ENCODE measurements at places on chromosomes 16 and 17.

GRCh38 chr16:27838536-27839175 is 224.9 kb downstream of the GSG1L start:
- no peak for DNase-seq

DNA sequence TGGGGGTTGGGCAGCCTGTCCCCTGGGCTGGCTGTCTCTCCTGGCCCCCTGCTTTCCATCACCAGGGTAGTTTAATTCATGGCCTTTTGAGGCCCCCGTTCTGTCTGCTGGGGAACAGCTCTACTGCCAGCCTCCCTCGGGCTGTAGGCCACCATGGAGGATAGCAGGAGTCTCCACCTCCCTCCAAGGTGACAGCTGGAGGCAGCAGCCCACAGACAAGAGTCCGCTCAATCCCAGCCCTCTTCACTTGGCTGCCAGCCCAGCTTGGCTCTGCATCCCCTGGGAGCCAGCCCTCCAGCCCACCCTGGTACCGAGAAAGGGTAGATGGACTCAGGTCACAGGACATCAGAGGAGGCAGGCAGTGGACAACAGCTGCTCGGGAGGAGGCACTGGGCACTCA is 194.6 kb upstream of the SDK2 start:
- DNase-seq = no peak

DNA sequence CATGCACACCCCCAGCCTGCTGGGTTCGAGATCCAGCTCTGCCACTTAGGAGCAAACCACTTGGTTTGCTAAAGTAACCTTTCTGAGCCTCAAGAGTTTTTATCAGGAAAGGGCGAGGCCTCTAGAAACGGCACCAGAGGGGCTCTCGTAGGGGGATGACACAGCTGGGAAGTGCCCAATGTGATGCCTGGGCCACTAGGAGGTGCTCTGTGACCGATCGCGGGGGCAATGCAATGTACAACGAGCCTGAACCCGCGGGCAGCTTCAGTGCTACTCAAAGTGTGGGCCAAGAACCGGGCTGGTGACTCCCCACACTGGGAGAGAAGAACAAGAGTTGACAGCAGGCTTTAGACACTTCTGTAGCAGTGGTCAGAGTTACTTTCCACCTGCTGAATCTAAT is 9.4 kb downstream of the C16orf89 start:
- no peak for DNase-seq

DNA sequence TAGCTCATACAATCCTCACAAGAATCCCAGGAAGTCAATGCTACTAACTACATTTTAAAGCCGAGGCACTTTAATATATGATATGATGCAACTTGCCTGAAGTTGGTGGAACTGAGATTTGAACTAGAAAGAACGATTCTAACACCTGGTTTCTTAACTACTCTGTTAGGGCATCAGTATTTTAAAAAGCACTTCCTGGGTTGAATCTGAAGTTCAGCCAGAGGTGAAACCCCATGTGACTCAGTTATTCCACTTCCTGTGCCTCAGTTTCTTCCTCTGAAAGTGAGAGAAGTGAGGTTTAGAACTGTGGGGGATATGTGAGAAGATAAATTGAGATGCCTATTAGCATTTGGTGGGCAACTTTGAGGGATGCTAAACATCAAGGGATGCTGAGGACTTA is 129.4 kb upstream of the ANKFN1 start:
- no peak for DNase-seq

DNA sequence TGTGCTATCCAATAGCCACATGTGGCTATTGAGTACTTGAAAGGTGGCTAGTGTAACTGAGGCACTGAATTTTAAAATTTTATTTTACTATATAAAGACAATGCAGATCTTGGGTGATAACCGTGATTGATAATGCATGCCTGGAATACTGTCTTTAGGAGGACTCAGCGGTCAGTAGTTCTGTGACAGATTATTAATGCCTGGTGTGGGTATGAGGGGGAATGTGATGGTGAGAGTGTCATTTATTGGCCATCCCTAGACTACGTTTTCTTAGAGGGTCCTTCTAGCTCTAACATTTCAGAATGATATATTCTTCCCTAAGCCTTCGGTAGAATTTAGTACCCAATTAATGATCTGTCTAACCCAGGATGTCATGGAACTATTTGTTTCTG is 157.6 kb downstream of the CPPED1 start:
- no peak for DNase-seq

DNA sequence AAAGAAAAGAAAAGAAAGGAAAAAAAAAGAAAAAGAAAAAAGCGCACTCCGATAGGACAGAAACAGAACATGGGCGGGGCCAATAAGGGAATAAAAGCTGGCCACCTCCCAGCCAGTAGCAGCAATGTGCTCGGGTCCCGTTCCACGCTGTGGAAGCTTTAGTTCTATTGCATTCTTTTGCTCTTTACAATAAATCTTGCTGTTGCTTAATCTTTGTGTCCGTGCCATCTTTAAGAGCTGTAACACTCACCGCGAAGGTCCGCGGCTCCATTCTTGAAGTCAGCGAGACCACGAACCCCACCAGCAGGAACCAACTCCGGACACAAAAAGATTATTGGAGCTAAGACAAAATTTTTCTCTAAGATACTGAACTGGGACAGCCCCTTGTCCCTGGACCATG is 3.1 kb upstream of the ARL5C start:
- DNase-seq = no peak

- no peak for DNase-seq
Observed at GRCh38 chr17:69978056-69978646, 96.9 kb upstream of the KCNJ16 start.

- no peak for DNase-seq
Observed at GRCh38 chr17:46964315-46965265, 14.5 kb downstream of the RPRML start.

- no peak for DNase-seq
Observed at GRCh38 chr17:31829649-31830048, 29.4 kb downstream of the COPRS start.

GRCh38 chr16:56972403-56973293 is 10.9 kb downstream of the CETP start:
- DNase-seq = no peak

- no peak for DNase-seq
Observed at GRCh38 chr17:57257195-57257894, 1.0 kb downstream of the MSI2 start.

DNA sequence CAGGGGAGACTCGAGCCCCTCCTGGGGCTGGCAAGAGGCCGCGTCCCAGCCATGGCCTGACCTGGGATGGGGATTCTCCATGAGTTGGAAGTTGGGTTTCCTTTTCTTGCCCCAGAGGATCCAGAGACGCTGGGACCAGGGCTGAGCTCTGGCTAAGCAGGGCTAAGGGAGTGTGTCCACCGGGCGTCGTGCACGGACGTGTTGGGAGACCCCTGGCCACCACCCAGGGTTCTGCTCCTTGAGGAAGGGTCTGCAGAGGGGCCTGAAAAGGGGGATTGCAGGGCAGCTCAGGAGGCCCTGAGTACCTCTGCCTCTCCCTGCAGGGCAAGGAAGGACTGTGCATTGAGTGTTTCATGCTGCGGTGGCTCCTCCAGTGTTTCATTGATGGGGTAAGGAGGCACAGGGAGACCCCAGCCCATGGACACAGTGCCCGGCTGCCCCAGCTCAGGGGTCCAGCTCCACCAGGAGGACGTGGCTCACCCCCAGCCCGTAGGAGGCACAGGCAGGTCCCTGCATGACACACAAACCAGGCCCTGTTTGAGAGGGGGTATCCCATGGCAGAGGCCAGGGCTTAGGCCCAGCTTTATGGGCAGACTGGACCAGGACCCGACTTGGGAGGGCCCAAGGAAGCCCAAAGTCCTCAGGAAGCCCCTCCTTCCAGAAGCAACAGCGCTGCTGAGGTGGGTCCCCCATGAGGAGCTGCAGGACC is 47.5 kb downstream of the USP22 start:
- no peak for DNase-seq

GRCh38 chr17:28746611-28747050 is 2.8 kb downstream of the TRAF4 start:
- peak; percentile 47 for DNase-seq

DNA sequence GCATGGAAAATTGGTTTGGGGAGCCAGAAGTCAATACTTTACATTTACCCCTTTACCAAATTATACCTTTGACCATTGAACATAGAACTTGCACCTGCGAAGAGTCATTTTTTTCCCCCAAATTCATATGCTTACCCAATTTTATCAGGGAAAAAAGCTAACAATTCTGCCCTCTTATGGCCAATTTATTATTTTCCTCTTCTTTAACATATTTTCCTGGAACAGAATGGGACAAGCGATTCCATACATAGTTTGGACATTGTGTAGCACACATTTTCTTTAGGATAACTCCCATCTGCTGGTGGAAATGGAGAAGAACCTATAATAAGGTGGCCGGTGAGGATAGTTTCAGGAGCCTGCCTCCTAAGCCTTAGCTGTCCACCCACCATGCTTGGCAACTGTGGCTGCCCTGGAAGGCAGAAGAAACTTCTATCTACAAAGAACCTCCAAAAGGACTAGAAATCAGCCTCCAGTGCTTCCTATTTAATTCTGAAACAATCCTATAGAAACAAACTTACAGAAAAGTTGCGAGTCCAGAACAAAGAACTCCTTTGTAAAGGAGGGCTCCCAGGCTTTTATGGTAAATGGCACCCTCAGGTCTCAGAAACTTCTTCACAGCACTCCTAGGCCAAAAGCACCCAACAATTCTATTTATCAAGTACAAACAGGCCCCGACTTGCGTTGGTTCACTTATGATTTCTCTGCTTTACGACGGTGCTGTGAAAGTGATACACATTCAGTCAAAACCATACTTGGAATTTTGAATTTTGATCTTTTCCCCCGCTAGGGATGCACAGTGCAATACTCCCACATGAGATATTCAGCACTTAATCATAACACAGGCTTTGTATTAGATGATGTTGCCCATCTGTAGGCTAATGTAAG is 64.1 kb upstream of the CACNG4 start:
- DNase-seq = no peak

GRCh38 chr16:56755038-56755437 is 25.1 kb downstream of the NUP93 start:
- DNase-seq = no peak

- no peak for DNase-seq
Observed at GRCh38 chr17:549177-550040, 165.2 kb downstream of the VPS53 start.

DNA sequence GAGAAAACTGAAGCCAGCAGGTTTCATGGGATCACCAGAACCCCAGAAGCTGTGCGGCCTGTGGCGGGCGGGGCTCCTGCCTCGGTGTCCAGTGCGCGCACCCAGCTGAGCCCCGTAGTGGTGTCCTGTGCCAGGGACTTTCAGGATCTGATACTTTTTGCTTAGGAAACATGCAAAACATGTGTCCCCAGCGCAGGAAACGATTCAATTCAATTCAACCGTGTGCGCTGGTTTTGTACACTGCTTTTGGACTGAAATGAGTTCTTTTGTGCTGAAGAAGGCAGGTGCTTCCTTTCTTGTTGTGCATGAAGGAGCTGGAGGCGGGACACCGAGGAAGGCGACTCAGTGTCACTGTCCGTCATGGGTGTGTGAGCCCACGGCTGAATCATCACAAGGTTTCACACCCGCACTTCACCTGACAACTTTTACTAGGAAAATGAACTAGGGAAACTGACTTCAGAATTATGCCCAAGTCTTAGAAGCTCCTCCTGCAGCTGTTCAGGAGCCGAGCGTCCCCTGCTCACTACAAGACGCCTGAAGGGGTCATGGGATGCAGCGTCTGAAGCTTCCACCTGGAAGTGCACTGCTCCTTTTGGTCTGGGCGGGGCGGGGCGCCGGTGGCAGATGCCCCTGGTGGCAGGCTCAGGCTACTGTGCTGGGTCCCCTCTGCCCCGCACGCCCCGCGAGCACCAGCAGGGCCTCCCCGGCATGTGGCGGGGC is 31.4 kb upstream of the ZNF750 start:
- DNase-seq = no peak

DNA sequence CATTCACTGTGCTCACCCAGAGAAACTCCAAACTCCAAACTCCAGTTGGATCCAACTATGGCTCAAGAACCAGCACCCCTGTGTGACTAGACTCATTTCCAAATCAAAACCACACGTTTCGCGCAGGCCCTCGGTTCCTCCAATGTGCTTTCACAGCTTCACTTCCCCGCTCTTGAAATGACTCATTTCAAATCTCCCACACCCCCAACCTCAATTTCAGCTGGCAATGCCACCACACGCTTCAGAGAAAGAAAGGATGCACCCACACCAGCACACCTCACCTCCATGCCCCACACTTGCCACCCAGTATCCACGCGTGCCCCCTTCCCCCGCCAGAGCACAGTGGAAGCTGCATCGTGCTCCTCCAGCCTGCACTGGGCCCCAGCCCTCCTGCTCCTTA is 9.0 kb downstream of the TMEM92 start:
- no peak for DNase-seq

DNA sequence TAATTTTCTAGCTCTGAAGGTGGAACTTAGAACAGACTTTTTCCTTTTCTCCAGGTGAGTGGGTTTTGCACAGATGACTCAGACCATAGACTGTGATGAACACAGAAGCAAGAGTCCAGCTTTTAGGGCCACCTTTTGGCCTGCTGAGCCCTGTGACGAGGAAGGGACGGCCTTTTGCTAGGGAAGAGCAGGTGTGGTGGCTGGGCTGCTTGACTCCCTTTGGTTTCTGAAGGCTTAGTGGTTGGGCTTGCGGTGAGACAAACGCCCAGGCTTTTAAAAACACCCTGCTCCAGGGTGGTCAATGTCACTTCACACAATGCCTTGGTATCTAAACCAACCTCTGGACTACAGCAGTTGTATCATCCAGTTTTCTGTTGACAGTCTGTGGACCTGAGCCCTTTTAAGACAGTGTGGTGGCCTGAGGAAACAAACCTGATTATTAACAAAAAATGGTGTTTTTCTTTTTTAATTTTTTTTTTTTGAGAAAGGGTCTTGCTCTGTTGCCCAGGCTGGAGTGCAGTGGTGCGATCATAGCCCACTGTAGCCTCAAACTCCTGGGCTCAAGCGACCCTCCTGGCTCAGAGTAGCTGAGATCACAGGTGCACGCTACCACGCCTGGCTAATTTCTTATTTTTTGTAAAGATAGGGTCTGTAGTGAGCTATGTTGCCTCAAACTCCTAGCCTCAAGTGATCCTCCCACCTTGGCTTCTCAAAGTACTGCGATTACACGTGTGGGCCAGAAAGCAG is 134.0 kb downstream of the SNX29 start:
- no peak for DNase-seq

DNA sequence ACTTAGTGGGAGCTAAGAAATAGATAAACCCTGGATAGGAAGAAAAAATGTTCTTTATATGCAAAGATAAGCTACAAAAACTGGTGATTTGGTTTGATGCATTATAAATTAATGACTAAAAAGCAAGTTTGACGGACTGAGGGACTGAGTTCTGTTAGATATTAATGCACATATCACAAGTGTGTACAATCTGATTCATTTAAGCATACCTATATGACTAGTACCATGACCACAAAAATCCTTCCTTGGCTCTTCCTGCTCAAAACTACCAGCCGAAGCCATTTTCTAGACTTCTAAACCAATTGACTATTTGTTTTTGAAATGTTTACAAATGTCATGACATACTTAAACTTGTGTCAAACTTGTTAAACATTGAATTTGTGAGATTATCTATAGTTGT is 374.5 kb upstream of the MON1B start:
- no peak for DNase-seq

GRCh38 chr16:381012-381788 is 578 bp downstream of the PGAP6 start:
- peak; percentile 43 for DNase-seq

- DNase-seq = peak; percentile 81
Observed at GRCh38 chr16:89560378-89561141, at the start of gene RPL13. RPL13 (plus strand) TSS chr16:89560682; CDS start chr16:89560960, 278 bp downstream.

GRCh38 chr16:48740964-48741363 is 131.0 kb upstream of the N4BP1 start:
- DNase-seq = no peak

GRCh38 chr17:2442166-2442565 is 41.3 kb upstream of the MNT start:
- DNase-seq = no peak

GRCh38 chr17:68705714-68706076 is 104.5 kb upstream of the FAM20A start:
- no peak for DNase-seq
